ENCODE measurements at places on chromosomes 4 and X. TPM values are rescaled to one million over a fixed set of nuclear protein-coding genes. Genes with fewer than 3 reads are reported as not detected.

EIF1AX gene
- 44.1 TPM for total RNA-seq

SSX4B gene
- total RNA-seq, result not detected

SYP gene
- total RNA-seq, result 1.7 TPM

DNA sequence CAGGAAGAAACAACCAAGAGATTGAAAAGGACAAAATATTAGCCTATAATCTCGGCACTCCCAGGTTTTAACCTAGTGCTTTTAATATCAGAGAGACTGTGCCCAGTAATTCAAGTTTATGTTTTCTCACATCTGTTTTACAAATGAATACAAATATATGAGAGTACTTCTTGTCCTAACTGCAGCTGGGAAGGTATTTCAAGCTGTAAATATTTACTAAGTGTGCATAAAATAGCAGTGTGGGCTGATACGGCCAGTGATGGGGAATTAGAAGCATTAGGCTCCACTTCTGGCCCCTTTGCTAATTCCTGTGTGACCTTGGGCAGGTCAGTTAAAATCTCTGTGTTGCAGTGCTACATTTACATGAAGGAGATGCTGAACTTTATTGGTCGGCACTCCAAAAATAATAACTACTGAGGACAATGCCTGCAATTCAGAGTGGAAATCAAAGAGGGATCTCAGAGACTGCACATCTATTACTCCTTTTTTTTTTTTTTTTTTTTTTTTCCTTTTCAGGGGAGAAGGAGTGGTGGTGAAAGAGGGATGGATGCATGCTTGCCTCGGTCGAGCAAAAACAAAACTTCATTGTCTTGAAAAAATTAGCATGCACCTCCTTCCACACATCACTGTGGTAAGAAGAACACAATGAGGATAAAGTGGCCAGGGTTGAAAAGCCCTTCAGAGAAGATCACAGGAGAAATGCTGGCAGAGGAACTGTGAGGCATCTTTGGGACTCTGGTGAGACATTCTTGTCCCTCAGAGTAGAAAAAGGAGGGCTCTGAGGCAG, 44.6 kb upstream of the LNX1 start:
- no peak for DNase-seq

- DNase-seq, result no peak
Measured at GRCh38 chrX:4850312-4850711, 1136.9 kb upstream of the PRKX start.

DNA sequence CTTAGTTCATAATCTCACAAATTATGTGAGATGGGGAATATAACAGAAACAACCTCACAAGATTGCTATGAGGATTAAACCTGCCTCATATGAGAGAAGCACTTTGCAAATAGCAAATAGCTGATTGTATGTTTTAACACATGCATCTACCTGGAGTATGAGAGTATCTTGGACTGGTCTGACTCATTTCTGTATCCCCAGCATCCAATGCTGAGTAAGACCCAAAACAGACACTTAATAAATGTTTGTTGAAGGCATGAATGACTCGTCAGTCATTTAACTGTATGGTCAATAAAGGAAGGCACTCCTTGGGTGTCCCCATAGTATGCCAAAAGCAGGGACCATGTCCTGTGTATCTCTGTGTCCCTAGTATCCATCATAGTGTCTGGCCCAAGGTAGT, 350.9 kb upstream of the F9 start:
- no peak for DNase-seq

DNA sequence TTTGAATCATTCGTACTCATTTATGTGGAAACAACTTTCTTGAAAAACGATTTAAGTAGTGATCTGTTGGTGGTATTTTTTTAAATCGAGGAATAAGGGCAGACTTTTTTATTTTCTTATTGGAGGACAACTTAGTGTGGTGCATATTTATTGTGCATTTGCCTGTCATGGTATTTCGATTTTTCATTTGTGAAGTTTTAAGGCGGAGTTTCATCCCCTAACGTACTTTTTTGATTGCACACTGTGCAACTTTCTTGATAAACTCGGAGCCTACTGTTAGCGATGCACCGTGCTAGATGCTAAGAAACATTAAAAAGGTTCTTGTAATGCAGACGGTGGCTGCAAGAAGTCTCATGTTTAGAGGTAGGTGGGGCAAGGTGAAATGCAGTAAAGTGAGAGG, 1.4 kb downstream of the ZFX start:
- no peak for DNase-seq

DNA sequence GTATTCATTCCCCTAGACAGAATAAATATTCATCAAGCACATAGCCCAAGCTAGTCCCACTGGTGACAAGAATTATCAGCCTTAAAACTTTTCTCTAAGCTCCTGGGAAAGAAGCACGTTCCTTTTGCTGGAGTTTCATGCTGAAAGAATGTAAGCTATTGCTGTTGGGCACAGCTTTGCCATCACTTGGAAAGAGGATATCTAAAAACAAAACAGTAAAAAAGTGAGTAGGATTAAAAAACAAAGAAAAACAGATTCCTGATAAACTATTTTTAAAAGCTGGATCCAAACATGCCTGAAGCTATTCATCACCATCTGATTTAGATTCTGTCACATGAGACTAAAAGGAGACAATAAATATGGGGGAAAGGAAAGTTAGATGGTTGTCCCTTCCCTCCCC, 176.8 kb downstream of the SCFD2 start:
- no peak for DNase-seq

- DNase-seq, result no peak
Measured at GRCh38 chr4:173243917-173244658, 75.5 kb downstream of the GALNT7 start.

DNA sequence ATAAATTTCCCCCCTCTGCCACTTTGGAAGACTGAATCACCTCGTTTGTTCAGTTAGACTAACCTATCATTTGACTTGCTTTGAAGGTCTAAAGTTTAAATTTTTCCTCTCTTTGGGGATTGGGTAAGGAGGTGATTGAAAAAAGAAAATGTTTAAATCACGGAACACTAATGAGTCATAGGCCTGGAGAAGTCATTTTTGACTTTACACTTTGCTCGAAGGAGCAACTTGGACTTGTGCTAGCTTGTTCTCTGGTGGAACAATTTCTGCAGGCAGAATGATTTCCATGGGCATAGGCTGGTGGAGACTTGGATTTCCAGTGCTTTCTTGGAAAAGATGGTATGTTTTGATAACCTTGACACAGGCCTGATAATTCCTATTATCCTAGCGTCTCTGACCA, 10.5 kb upstream of the GLUD2 start:
- DNase-seq, result no peak

Data from skin of body (tissue), 3 donors.